ENCODE measurements at places on chromosomes 4 and X.
A peak's percentile ranks its signal among the peaks of the same experiment; 100 is the strongest.

DNA sequence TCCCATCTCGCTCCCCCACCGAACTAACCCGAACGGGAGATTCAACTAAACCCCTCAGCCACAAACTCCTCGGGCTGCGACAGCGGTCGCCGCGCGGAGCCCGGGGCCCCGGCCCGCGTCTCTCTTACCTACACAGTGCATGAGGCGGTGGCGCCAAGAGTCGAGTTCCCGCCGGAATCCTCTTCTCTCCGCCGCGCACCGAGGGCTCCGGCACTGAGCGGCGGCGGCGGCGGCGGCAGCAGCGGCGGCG is 160 bp downstream of the LCORL start:
- peak overlapping the region; percentile 91 for H3K27ac ChIP-seq
- no peaks in the 10 kb centered on the region for H3K36me3 ChIP-seq
- no peak for DNase-seq
- H3K27me3 ChIP-seq = no peaks in the 10 kb centered on the region

DNA sequence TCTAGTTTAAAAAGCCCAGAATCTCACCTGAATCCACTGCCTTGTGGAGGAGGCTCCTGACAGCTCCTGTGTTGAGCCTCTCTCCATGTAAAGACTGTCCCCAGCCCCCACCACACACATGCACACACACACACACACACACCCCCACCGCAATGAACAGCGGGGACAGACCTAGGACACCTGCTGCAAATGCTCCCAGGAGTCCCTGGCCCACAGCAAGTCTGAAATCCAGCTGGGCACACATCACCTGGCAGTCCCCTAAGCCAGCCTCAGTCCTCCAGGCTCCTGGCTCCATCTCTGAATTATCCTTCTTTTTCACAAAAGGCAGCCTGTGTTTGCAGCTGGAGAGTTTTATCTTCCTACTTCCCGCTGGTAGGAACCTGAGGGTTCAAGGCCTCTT is 6.6 kb upstream of the FAM53A start:
- H3K4me1 ChIP-seq = no peaks in the 10 kb centered on the region
- no peak for DNase-seq

DNA sequence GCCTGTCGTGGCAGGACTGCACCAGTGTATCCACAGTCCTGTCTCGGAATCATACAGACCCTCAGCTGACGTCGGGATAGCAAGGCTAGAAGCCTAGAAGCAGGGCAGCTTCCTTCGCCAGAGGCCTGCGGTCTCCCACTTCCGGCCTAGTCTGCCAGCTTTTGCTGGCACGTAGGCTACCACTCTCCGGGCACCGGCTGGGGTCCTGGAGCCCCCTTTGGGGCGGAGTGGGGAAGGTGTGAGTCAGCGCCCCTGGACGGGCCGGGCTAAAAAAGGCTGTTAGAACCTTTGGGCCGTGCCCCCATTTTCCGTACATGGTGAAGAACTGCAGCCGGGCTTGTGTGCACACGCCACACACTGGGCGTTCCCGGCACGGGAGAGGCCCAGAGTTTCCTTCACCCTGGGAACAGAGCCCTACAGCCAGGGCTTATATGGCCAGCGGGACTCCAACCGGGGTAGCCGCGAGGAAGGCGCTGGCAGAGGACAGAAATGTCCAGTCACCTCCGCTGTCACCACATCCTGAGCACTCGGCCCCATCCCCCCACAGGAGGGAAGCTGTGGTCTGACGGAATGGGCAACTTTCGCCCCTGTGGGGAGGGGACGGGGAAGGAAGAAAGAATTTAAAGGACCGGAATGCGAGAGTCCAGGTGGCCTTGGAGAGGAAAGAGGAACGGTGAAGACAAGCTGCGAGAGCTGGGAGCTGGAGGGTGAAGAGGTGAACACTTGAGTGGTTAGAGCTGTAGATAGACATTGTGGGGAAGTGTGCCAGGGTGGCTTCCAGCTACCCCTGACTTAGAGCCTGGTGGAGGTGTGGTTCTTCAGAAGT is 4.6 kb downstream of the MAGIX start:
- H3K4me3 ChIP-seq = peak overlapping the region; percentile 50
- H3K4me1 ChIP-seq = peaks cover 20% of the 10 kb centered on the region
- peak; percentile 24 for DNase-seq
- H3K27me3 ChIP-seq = no peaks in the 10 kb centered on the region
- no peaks in the 10 kb centered on the region for H3K36me3 ChIP-seq

DNA sequence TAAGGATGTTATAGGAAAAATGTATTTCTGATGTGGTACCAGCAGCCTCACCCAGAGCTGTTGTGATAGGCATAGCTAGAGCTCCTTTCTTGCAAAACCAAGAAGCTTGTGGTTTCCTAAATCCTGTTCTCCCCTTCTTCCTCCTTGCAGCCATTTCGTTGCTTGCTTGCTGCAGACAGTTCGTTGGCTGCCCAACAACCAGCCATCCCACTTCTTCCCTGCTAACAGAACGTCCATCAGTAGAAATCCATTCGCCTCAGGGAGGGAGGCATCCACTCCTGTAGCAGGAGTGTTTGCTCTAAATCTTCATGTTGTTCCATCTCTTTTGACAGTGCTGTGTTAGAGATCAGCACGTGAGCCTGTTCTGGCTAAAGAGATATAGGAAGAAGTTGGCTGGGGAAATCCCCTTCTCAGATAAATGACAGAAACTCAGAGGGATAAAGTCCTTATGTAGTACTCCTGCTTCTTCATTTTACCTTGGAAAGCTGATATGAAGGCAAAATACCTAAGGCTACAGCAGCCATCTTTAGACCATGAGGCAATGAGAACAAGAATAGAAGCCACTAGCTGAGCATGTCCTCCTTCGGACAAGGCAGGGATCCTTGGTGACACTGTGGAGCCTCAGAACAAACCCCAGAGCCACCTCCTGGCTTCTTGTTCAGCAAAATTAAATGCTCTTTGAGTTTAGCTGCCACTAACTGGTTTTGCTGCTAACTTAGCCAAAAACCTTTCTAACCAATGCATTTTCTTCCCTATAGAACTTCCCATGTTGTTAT is 68.4 kb upstream of the RELL1 start:
- H3K27me3 ChIP-seq = no peaks in the 10 kb centered on the region
- peak overlapping the region; percentile 11 for H3K27ac ChIP-seq
- no peak overlapping the region for H3K4me3 ChIP-seq
- H3K4me1 ChIP-seq = peaks cover 7% of the 10 kb centered on the region

- no peaks in the 10 kb centered on the region for H3K4me1 ChIP-seq
- H3K4me3 ChIP-seq = no peak overlapping the region
- no peak overlapping the region for H3K27ac ChIP-seq
Measured at GRCh38 chrX:110477593-110478228, 119.1 kb downstream of the RTL9 start.

DNA sequence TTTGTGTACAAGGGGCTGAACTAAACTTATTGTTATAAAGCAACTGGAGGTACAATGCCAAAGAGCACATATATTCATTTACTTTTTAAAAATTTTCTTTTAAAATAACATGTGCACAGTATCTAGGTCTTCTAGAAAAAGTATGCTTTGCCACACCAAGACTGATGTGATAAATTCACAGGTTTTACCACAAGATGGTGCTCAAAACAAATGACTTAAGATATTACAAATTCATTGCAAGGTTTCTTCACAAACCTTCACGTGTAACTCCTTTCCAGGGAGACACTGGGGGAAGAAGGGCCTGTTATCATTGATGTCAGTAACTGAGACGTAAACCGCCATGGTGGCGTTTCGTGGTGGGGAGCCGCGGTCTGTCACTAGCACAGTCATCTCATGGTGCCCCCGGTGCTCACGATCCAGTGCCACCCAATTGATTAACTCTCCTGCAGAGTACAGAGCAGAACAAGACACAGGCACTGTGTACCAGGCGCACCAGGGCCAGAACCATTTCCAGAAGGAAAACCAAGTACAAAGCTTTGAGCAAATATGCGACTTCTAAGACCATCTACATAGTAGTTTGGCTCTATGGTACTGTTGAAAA is 162.2 kb downstream of the DCHS2 start:
- H3K4me3 ChIP-seq = no peak overlapping the region
- no peaks in the 10 kb centered on the region for H3K36me3 ChIP-seq
- peaks cover 11% of the 10 kb centered on the region for H3K4me1 ChIP-seq
- DNase-seq = no peak
- H3K27me3 ChIP-seq = peaks cover 30% of the 10 kb centered on the region
